ENCODE measurements at places on chromosomes 13 and 19.
A peak's percentile ranks its signal among the peaks of the same experiment; 100 is the strongest.

GRCh38 chr13:71634182-71634581 lies 232.8 kb downstream of the DACH1 start:
- DNase-seq: no peak

DNA sequence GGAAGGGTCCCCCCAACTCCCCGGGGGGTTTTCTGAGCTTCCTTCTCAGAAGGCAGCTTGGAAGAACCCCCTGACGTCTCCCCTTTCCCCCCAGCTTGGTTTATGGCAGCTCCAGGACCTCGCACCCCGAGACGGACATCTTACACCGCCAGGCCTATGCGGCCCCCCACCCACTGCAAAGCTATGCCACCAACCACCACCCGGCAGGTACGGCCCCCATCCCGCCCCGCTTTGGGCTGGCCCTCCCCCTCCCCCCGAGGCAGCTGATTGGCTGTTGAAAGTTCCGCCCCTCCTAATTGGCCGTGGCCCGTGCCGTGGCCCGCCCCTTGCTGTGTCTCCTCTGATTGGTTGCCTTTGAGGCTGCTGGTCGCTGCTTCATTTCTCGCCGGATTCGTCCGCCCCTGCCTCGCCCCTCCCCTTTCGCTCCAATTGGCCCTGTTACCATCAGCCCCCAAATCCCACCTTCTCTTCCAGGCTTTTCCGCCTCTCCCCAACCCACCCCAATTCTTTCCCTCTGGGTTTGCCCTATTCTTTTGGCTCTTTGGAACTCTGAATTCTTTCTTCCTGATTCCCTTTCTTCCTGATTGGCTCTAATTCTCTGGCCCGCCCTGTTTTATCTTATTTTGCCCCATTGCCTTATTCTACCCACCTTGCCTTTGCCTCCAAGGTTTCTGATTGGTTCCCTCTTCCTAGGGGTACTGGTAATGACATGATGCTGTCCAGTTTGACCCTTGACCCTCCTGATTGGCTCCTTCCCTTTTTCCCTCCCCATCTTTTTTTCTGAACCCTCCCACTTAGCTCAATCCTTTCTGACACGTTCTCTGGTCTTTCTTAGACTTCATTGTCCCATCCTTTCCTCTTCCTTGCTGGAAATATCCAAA lies 2.5 kb downstream of the PRR12 start:
- DNase-seq: peak; percentile 99

DNA sequence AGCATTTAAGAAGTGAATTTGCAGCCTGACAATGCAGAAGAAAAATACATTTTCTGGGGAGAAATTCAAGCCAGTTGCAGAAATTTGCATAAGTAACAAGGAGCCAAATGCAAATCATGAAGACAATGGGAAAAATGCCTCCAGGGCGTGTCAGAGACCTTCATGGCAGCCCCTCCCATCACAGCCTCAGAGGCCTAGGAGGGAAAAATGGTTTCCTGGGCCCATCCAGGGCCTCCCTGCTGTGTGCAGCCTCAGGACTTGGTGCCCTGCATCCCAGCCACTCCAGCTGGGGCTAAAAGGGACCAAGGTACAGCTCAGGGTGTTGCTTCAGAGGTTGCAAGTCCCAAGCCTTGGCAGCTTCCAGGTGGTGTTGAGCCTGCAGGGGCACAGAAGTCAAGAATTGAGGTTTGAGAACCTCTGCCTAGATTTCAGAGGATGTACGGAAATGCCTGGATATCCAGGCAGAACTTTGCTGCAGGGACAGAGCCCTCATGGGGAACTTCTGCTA lies 16.7 kb upstream of the ITM2B start:
- no peak for DNase-seq

DNA sequence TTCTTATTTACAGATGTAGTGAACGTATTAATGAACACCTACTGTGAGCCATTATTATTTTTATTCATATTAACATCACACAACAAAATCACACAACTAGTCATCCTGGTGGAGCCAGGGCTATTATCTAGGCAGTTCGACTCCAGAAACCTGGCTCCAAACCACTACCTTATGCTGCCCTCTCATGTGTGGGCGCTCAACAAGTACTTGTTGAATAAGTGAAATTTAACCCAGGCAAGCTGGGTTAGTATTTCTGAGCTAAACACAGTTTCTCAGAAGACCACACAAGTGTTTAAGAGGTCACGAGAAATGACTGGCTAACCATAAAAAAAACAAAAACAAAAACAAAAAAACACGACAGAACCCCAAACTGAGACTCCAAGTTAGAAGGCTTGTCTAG lies 33.6 kb downstream of the MZT1 start:
- no peak for DNase-seq

DNA sequence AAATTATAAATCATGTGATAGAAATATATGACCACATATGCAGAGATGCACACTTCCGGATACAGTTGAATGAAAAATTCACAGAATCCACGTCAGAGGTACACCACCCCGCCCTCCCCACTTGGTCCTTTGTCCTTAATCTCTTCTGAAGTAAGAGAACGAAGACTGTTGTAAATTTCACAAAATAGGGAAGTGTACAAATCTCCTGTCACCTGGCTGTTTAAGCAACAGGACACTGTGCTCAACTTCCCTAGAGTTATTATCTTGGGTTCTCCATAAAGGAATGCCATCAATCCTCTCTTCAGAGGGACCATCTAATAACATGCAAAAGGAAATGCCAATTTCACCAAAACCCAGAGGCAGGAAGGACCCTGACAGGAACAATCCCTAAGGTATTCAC lies 10.5 kb upstream of the CEACAM6 start:
- no peak for DNase-seq

GRCh38 chr13:55366676-55367075 lies 1774.0 kb upstream of the PRR20A start:
- DNase-seq: no peak

- no peak for DNase-seq
Measured at GRCh38 chr13:104816726-104817125, 1718.7 kb downstream of the EFNB2 start.

- no peak for DNase-seq
Measured at GRCh38 chr13:45823583-45823982, 28.0 kb downstream of the SIAH3 start.

DNA sequence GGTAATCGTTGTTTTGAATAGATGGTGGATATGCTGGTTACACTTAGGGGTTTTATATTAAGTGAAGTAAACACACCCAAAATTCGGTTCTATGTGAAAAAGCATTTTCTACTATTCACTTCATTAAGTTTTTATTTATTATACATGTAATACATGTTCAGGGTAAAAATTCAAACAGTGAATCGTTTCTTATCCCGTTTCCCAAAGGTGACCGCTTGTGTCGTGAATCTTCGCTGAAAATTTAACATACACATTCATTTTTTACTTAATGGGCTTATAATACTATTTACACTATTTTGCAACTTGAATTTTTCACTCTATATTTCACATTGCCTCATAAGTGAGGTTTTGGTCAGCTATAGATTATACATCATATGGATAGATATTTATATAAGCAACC lies 24.5 kb downstream of the IPO5 start:
- no peak for DNase-seq

- DNase-seq: peak; percentile 69
Measured at GRCh38 chr19:13212759-13213330, 62.6 kb downstream of the IER2 start.

DNA sequence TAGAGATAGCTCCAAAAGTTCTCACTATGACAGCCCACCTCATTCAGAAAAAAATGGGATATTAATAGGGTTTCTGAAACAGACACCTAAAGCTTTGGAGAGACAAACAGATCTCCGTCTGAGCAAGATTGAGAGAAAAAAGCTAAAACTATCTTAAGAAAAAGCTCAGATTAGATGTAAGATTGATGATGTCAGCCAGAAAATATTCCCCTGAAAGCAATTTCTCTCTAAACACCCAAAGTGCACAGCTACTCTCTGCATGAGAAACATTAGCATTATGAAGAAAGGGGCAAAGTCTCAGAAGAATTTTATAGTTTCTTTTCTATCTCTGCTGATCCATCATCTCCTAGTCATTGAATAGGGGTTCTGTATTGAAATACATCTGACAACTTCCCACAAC lies 148.9 kb downstream of the ZNF737 start:
- no peak for DNase-seq

- no peak for DNase-seq
Measured at GRCh38 chr13:31105020-31105795, 56.5 kb downstream of the HSPH1 start.

GRCh38 chr19:16068696-16069259 lies 7.5 kb upstream of the TPM4 start:
- DNase-seq: no peak

DNA sequence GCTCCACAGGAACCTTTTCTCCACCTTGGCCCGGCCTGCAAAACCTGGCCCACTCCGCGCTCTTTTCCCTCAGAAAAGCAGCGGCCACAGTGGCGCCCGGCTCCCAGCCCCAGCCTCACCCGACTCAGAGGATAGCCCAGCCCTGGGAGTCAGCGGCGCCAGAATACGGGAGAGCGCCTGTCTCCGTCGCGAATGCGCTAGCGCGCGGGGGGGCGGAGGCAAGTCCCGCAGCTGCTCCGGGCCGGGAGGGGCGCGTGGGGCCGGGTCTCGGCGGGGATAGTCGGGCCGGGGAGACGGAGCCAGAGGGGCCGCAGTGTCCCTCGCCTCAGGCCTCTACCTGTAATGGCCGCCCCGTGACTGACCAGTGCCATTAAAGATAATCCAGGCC lies at the start of gene ZFP30:
TSS of gene ZFP30 (minus strand) at position 165 of the 388 bp plus-strand sequence. CDS start 7,643 bp downstream, outside the sequence.
- peak; percentile 93 for DNase-seq

DNA sequence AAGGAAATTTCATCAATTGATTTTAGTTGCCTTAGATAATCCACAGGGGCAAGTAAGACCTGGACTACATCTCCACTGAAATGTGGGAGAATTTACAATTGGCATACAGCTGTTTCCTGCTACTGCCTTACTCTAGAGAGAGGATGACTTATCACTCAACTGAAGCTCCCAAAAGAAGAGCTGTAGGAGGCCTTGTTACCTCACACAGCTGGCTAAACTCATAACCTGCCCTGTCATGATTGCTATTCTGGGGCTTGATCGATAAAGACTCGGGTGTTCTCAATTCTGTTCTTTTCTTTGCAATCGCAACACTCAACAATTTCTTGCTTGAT lies 1396.4 kb downstream of the EFNB2 start:
- no peak for DNase-seq

DNA sequence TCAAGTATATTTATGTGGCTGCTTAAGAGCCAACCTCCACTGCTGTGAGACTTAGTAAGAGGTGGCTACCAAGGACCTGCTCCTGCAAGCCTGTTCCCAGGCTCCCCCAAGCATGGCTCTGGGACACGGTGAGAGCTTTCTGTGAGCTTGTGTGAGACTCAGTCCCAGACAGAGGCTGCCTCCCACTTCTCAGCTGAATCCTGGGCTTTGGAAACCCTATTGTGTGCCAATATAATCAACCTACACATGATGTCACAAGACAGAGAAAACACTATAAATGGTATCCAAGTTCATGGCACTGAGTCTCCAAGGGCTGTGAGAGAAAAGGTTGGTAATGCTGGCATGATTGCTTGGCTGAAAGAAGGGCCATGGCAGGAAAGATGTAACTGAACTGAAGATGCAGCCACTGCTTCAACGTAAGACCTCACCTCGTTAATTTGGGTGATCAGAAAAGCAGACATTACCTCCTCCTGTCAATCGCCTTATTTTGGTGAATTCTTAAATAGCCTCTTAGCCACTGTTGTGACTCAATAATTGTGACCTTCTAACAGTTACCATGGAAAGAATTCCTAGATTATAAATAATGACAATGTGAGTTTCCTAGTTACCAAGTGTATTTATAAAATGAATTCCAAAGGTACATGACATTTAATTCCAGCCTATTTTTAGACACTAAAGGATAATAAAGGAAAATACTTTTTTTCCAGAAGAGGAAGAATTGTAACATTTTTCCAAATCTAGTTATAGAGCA lies 332.0 kb downstream of the IRS2 start:
- no peak for DNase-seq

DNA sequence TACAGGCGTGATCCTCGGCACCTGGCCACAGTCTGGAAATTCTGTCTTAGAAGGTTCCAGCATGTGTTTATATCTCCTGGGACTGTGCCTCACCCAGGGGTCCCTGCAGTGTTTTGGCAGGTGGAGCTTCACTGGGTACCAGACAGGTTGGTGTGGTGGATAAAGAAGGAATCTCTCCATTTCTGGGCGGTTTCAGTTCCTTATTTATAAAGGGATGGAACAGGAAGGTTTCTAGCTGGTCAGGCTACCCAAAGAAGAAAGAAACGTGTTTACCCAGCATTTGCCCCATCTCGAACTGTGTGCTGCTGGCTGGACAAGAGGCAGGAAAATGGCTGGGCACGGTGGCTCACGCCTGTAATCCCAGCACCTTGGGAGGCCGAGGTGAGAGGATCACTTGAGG lies 9.8 kb downstream of the PNPLA6 start:
- no peak for DNase-seq

GRCh38 chr19:45667620-45668341 lies at the start of gene GIPR:
GIPR (plus strand) TSS chr19:45668221; CDS start chr19:45669521, 1,300 bp downstream.
- no peak for DNase-seq

GRCh38 chr13:110581506-110582185 lies 20.1 kb upstream of the RAB20 start:
- no peak for DNase-seq

DNA sequence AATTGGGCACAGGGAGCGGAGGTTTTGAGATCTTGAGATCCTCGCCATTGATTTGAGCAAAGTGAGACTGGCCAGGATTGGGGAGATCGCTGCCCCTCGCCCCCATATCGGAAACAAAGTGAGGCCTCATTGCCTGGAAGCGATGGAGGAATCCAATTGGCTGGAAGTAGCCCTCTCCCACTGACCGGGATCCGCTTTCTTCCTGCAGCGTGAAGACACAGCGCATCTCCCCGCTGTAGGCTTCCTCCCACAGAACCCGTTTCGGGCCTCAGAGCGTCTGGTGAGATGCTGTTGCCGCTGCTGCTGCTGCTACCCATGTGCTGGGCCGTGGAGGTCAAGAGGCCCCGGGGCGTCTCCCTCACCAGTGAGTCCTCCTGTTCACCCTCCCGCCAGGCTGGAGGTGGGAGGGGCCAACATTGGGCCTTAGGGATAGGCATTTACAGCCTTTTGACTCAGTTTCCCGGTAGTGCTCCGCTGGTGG lies 438 bp downstream of the PRKCSH start:
- DNase-seq: no peak

- DNase-seq: no peak
Measured at GRCh38 chr13:23776698-23777574, 112.3 kb downstream of the MIPEP start.

- no peak for DNase-seq
Measured at GRCh38 chr13:74755065-74755464, 620.9 kb upstream of the KLF12 start.

GRCh38 chr19:30374539-30374864 lies 2.3 kb downstream of the ZNF536 start:
- DNase-seq: no peak

GRCh38 chr19:57075125-57075524 lies 44.7 kb upstream of the USP29 start:
- DNase-seq: no peak
